ENCODE measurements at places on chromosomes 3 and 15.
A peak's percentile ranks its signal among the peaks of the same experiment; 100 is the strongest.

DNA sequence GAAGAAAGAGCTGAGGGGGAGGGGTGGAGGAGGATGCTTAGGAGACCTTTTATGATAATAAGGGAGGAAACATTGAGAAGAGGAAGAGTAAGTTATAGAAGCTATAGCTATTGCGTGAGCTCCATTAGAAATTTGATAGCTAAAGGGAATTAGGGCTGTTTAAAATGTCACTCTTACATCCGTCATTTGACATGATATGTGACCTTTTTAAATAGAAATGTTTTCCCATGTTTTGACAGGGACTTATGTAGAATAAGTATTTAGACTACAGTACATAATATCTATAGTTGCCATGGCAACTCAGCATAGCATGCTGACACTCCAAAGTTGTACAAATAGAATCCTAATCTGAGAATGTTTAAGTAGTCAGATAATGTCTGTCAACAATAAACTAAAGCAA, 19.2 kb downstream of the RAD51 start:
- no peak for DNase-seq

DNA sequence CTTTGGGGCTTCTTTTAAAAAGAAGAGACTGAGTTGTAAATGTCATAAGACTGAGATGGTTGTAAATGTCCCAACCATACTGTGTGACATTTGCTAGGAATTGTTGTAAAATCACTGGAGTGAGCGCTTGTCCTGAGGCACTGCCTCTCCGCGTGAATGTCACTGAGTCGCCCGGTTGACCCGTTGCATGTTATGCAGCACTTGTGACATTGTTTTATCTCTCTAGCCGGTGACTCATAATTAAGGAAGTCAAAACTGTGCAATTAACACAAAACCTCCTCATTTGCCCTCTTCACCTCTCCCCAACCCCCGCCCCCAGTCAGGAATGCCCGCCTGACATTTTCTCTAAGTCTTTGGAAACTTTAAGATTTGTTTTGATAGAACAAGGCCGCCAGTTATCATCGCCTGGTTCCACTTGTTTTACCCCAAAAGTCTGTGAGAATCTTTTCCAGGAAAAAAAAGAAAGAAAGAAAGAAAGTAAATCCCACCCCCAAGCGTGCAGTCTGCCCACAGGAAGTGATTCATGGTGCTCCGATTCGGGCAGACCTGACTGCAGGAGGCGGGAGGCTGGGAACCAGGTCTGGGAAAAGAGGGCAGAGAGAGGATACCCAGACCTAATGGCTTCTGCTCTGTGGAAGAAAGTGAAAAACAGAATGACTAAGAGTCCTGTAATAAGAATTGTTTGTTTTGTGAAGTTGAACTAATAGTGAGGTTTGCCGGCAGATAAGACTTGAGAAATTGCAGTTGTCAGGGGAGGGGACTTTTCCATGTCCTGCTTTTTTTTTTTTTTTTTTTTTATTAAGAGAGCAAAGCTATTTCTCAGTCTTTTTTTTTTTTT, 84.8 kb downstream of the SMAD3 start:
- peak; percentile 8 for DNase-seq

DNA sequence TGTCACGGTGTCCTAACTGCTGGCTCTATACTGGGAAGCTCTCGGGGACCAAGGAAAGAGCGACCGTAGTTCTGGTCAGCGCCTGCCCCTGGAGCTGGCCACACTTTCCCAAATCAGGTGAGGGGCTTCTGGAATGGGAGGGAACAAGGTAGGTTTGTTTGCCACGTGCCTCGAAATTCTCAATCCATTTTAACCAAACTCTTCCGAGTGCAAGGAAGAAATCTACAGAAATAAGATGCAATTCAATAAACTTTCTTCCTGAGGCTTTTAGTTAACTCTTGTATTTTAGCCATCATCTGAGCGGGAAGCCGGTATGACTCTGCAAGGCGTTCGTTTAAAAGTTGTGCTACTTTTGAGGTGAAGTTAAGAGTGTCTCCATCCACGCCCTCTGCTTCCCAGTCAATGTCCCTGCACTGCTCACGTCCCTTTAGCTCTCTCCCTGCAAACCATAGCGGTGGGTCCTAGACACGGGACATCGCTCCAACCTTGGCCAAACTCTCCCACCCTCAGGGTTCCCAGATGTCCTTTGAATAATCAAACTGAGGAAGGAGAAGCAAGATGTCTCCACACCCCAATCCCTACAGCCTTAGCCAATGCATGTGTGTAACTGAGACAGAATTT, 597 bp downstream of the AGTR1 start:
- no peak for DNase-seq

DNA sequence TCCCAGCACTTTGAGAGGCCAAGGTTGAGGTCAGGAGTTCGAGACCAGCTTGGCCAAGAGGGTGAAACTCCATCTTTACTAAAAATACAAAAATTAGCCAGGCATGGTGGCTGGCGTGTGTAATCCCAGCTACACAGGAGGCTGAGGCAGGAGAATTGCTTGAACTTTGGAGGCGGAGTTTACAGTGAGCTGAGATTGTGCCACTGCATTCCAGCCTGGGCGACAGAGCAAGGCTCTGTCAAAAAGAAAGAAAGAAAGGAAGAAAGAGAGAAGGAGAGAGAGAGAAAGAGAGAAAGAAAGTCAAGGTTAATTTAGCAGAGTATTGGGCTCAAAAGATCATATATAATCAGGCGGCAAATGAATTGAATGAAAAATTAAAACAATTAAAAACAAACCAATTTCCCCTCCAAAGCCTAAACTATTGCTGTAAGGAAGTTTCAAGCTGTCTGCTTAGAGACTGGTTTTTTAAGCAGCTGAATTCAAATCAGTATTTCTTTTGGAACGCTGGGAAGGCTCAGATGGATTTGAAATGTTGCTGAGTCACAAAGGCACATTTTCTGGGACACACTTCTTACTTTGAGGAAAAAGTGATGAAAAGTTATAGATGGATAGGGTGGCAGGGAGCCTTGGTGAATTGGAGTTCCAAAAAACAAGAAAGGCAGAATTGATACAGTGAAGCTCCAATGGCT, 81.3 kb upstream of the BHLHE40 start:
- DNase-seq: no peak

GRCh38 chr3:100171211-100171914, 57.1 kb upstream of the FILIP1L start:
- no peak for DNase-seq

GRCh38 chr3:196643201-196643749, 3.8 kb downstream of the NRROS start:
- peak; percentile 12 for DNase-seq

GRCh38 chr3:64224826-64225610, at the start of gene PRICKLE2:
Gene PRICKLE2 (minus strand): TSS chr3:64225466. CDS start chr3:64198927, 26,539 bp downstream.
- no peak for DNase-seq

DNA sequence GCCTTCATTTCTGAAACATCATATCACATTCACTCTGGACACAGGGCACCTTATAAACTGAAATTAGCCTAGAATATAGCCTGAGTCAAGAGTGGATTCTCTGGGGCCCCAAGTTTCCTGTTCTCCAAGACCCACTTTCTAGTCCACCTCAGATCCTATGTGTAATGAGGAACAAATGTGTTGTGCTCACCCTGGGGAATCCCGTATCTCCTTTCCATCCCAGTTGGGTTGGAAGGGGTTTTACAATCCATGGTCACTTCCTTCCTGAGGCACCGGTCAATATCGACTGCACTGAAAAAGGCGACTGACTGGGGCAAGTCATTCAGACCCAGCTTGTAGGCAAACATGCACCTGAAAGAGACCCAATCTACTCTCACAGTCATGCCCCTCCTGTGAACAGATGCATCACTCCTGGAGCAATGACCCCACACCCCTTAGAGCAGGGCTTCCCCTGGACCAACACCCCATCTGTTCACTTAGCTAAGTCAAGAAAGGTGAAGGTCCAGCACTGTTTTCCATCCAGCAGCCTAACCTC, 17.4 kb downstream of the POLG start:
- DNase-seq: no peak

- no peak for DNase-seq
Measured at GRCh38 chr3:3783210-3783609, 16.0 kb upstream of the LRRN1 start.

DNA sequence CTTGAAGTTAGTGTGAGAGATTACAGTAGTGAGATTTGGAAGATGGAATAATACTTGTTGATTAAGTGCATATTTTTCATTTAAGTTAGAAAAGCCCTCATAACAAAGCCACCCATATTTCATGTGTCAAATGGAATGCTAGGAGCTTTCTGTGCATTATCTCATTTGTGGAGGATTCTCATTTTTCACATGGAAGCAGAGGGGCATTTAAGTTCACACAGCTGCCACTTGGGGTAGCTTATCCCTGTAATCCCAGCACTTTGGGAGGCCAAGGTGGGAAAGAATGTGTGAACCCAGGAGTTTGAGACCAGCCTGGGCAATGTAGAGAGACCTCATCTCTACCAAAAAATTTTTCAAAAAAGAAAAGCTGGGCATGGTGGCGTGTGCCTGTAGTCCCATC, 55.2 kb downstream of the RAB7A start:
- DNase-seq: no peak

GRCh38 chr15:79101866-79102581, 11.4 kb upstream of the RASGRF1 start:
- no peak for DNase-seq

- DNase-seq: no peak
Measured at GRCh38 chr3:49781415-49782199, 4.7 kb downstream of the IP6K1 start.

DNA sequence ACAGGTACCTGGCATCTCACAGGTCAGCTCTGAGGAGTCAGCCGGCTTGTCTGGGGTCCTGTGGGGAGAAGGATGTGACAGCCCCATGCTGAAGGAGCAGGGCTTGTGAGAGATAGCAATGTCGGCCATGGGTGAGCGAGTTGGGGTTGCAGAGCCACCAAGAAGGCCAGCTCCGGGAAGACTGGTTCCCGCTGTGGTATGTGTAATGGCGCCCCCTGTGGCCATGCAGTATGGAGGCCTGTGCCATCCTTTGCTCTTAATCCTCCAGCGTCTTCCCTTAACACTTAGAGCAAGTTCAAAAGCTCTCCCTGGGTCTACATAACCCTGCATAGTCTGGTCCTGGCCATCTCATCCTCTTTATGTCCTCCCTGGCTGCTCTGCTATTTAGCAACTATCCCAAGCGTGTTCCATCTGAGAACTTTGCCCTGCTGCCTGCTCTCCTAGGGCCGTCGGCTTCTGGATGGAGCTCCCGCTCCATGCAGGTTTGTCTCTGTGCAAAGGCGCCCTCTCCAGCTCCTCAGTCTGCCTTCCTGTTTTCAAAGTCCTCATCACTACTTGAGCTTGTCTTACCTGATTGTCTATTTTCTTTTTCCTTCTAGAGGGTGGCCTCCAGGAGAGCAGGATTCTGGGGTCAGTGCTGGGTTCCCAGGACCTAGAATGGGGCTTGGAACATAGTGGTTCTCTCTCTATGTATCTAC, 40.8 kb upstream of the IQCF6 start:
- no peak for DNase-seq

- no peak for DNase-seq
Measured at GRCh38 chr3:149339931-149340309, 6.5 kb upstream of the TM4SF18 start.

GRCh38 chr3:104323226-104323625, 1043.5 kb upstream of the ALCAM start:
- no peak for DNase-seq

GRCh38 chr3:51796854-51797253, 17.8 kb upstream of the IQCF6 start:
- no peak for DNase-seq

DNA sequence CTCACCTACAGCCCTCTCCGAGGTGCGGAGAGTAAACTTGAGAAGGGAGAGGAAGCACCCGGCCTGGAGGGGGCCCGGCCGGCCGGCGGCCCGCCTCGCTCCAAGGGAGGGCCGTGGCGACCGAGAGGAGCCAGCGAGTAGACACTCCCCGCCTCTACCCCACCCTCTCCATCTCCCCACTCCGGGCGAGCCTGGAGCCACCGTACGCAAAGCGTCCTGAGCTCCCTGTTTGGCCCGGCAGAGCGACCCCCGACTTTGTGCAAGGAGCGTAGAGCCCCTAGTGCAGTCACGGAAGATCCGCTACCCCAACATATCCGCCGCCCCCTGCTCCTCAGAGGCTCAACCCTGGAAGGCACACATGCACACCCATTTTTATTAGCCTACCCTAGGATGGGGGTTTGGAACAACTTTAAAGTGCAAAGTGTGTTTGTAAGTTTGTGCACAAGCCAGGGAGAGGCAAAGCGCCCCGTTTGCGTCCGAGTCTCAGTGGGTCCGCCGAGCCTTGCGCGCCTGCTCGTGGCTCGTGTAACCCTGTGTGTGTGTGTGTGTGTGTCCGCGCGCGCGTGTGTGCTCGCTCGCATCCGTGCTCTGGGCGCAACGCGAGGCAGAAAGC, 508 bp upstream of the SMAD6 start:
- DNase-seq: no peak

DNA sequence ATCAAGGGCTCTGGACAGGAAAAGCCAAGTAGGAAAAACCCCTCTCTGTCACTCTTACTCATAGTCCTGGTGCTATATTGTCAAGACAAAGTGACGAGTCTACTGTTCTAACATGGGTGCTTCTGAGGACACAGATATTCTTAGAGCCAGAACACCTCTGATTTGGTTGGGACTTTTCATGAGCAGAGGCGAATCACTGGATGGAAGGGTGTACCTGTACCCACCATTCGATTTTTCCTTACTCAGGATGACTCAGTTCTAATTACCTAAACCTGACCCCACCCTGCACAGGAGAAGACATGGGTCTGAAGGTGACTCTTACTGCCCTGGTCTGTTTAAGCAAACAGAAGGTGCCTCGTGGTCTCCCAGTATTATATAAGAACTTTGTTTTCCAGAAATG, 58.5 kb downstream of the ABCC5 start:
- DNase-seq: no peak

GRCh38 chr3:134645515-134645914, 5.3 kb downstream of the KY start:
- DNase-seq: no peak

GRCh38 chr3:31790193-31791089, 190.6 kb downstream of the OSBPL10 start:
- no peak for DNase-seq

DNA sequence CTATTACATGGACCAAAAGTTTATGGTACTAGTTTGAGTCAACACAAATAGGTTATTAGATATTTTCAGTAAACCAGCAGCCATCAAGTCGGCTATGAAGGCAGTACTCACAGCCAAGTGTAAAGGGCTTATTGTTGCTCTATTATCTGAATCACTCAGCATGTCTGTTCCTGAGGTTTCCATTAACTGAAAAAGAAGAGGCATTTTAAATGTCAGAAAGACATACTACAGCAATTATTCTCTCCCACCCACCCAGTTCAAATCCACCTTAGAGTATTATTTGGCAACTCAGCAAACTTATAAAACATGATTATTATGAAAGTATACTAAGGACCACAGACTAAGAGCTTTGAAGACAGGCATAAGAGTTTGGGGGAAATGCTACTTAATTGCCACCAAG, 93.1 kb downstream of the BTD start:
- DNase-seq: no peak

- no peak for DNase-seq
Measured at GRCh38 chr3:187445356-187445755, 77.2 kb downstream of the RTP4 start.

Data from T-helper 1 cell (primary cell).